ENCODE measurements at places on chromosomes 4 and X.

GRCh38 chrX:107935200-107935599, 47.0 kb downstream of the TEX13B start:
- no peak for DNase-seq

DNA sequence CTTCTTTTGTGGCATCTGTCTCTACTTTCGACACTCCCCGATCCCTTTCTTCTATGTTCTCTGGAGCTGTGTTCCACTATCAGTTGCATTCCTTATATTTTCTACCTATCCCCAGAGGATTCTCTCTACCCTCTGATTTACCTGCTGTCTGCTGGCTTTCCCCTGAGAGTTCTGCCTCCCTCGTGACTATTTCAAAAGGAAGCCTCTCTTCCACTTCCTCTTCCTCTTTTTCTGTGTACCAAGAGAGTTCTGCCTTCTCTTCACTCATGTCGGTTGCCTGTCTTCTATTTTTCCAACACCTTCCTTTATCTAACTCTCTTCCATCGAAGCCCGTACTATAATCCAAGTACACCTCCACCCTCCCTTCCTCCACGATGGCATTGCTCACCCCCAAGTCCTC, 631.7 kb downstream of the SMARCA1 start:
- no peak for DNase-seq

- DNase-seq, result no peak
Observed at GRCh38 chr4:151940291-151940690, 179.5 kb upstream of the GATB start.

GRCh38 chrX:148500423-148501385, at the start of gene AFF2:
TSS of gene AFF2 (plus strand) at chrX:148500617. CDS start at chrX:148501098, 481 bp downstream.
- no peak for DNase-seq

GRCh38 chr4:36235306-36235705, 9.0 kb downstream of the ARAP2 start:
- no peak for DNase-seq

GRCh38 chrX:38939067-38939466, 137.8 kb downstream of the MID1IP1 start:
- DNase-seq, result no peak

DNA sequence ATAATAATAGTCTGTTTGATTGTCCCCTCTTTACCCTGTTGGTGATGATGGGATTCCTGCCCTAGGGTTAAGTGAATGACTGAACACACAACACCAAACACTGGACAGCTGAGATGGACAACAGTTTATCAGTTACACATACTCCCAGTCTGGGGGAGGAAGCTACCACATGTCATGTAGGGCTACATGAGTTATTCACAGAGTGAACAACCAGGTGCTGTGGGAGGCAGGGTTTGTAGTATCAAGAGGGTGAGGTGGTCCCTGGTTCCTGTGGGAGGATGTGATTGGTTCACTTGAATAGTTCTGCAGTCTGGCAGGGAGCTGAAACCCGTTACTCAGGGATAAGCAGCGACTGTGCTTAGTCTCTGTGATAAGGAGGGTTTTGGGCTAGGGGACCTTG, 88.8 kb upstream of the AP1S2 start:
- no peak for DNase-seq

GRCh38 chr4:138646383-138646782, 369.2 kb upstream of the NOCT start:
- no peak for DNase-seq

GRCh38 chrX:20300822-20301221, 34.1 kb upstream of the RPS6KA3 start:
- DNase-seq, result peak; percentile 13

GRCh38 chr4:82629238-82630000, 67.6 kb upstream of the TMEM150C start:
- DNase-seq, result no peak

DNA sequence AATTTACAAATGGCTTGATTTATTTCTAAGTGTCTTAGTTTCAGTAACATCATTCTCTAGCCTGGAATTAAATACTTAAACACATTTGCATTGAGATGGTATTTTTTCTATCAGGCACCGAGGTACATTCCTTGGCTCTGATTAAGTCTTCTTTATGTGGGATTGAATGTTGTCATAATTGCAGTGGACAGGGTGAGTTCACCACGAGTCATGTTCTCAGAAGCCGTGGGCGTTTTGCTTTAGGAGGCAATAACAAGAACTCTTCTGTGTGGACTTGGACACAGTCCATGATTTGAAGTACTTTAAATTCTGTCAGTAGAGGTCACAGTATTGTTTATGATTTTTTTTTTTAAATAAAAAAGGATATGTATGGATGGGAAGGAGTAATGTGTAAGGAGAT, 57.1 kb upstream of the EFHC2 start:
- DNase-seq, result no peak

DNA sequence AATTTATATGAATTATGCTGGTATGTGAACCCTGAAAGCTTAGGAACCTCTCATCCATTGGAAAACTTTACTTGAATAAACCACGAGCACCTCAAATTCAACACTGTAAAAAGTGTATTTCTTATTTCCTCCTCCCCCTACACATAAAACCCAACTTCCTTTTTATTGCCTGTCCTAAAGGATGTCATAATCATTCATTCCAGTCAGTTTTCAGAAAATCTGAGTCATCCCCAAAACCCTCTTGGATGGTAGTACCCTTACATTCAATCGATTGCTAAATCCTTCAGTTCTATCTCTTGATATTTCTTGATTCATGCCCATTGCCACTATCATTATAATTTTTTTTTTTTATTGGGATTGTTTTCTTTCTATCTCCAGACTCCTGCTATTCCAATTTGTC, 91.1 kb upstream of the ATP8A1 start:
- DNase-seq, result no peak

- DNase-seq, result no peak
Observed at GRCh38 chr4:139142980-139143379, 34.0 kb downstream of the ELF2 start.

DNA sequence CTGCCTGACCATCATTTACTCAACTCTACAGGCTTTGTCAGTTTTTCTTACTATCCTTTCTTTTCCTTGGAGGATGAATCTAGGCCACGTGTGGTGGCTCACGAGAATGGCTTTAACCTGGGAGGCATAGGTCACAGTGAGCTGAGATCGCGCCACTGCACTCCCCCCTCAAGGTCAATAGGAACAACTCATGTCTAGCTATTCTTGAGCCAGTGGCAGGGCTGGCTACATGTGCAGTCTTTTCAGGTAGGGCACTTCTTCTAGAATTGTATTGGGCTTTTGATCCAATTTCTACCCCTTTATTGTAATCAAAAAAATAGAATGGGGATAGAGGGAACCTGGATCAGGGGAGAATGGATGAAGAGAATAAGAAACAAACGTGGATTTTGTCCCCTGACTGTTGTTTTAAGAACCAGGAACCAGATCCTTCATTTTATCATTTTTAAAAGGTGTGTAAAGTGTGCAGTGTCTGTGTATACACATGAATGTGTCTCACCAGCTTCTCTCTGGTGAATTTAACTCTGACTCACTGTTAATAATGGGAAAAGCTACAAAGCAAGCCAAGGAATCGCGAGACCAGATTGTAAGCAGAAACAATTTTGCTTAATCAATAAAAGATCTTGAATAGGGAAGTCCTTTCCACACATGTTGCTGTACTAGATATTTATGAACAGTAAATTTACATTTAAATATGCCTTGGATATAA, 283.9 kb upstream of the GPC4 start:
- DNase-seq, result no peak

DNA sequence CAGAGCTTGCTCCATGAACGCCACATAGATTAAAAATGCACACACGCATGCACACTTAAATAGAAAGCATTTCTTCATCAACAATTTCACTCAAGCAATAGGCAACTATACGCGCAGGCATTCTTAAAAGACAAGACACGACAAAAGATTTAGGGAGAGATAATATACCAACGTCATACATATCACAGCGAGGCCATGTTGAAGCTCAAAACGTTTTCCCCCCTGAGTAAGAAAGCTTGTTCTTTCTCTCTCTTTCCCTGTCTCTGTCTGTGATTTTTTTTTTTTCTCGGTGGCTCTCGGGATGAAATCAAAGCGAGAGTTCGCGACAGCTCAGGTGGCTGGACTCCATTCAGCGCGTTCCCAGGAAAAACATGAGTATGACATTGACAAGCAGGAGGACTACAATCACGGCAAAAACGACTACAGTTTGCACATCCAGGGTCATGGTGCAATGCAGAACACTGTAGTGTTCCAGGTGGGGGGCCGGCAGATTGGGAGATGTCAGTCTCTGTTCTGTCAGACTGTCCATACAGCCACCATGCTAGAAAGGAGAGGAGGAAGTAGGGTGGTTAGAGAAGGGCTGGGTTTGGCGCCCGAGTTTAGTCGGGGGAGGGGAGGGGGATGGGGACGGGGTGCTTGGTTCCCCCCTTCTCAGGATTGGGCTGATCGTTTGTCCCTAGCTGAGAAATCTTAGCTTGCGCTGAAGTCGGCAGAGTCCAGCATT, 30.7 kb downstream of the ARHGEF9 start:
- peak; percentile 43 for DNase-seq

DNA sequence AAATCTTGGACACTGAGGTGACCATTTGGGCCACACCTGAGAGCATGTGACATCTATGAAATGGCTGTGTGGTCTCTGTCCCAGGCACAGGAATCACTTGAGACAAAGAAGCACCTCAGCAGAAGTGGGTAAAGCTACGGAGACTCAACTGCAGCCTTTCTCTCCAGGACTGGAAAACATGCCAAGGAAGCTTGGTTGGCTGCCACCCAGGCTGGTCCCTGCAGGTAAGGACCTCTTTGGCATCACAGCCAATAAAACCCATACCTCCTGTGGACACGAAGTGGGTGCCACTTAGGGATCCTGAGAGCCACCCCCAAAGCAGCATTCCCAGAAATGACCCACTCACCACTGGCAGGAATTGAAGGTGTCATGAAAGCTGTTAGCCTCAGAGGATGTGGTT, 74.6 kb downstream of the LEF1 start:
- no peak for DNase-seq

- DNase-seq, result peak; percentile 1
Observed at GRCh38 chr4:64330143-64330542, 79.1 kb downstream of the TECRL start.

DNA sequence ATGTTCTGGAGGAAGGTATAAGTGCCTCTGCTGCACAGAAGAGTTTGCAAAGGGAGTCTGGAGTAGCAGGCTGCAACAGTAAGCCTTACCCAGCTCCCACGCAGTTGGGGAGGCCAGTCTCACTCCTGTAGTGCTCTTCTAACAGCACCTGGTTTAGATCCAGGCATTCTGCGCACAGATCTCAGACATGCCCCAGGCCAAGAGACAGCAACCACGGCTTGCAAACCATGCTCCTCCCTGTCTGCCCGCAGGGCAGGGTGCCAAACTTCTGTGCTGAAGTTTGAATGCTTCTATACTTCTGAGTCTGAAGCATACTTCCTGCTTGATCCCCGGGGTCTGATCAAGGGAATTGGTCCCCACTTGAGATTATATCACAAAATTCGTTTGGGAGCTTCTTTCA, 106.3 kb downstream of the LINC00632 start:
- no peak for DNase-seq

DNA sequence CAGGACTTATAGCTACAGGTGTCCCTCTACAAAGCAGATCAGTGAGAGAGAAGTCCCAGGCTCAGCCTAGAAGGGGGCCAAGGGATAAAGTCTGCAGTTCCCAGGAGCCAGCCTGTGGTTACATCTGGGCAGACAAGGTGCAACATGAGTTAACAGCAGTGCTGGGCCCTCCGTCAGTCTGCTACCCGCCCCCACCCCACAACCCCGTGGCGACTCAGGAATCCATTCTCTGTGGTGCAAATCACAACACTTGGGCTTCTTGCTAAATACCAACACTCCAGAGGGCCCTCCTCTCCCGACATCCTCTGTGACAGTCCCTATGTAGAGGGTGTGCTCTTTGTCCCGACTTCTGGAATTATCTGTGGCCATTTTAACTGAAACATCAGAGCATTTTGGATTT, 13.8 kb downstream of the GPM6B start:
- DNase-seq, result no peak

DNA sequence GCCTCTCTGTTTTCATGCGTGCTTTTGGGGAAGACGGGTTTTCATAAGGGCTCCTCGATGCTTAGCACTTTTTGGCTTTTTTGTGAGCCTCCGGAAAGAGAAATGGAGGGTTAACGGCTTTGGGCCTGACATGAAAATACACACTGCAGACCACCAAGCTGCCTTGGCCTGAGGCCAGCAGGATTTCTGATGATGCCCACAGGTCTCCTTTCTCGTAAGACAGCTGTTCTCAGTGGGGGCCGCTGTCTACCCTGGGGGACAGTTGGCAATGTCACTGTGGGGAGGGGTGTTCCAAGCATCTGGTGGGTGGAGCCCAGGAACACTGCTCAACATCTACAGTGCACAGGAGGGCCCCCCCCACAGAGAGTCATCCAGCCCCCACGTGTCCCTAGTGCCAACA, 29.4 kb upstream of the CLDN34 start:
- no peak for DNase-seq

- no peak for DNase-seq
Observed at GRCh38 chrX:12563121-12563520, 228.1 kb upstream of the PRPS2 start.

DNA sequence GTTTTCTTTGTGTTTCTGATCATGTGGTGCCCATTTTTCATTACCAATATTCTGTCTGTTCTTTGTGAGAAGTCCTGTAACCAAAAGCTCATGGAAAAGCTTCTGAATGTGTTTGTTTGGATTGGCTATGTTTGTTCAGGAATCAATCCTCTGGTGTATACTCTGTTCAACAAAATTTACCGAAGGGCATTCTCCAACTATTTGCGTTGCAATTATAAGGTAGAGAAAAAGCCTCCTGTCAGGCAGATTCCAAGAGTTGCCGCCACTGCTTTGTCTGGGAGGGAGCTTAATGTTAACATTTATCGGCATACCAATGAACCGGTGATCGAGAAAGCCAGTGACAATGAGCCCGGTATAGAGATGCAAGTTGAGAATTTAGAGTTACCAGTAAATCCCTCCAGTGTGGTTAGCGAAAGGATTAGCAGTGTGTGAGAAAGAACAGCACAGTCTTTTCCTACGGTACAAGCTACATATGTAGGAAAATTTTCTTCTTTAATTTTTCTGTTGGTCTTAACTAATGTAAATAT, 110.4 kb downstream of the IL13RA2 start:
- no peak for DNase-seq

- DNase-seq, result no peak
Observed at GRCh38 chrX:17824980-17825379, 36.1 kb downstream of the RAI2 start.

DNA sequence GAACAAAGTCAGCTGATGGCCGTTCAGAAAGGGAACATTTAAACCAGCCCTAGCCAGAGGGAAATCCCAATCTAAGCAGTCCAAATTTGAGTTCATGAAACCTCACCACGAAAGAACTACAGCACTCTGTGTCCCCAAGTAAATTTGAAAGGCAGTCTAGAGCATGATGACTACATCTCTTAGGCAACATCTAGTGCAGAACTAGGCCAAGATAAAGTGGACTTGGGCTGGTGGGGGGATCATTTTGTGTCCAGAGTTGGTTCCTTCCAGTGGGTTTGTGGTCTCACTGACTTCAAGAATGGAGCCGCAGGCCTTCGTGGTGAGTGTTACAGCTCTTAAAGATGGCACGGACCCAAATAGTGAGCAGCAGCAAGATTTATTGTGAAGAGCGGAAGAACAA, 64.9 kb downstream of the KLHL4 start:
- DNase-seq, result no peak

GRCh38 chr4:1251773-1252066, 2.8 kb upstream of the CTBP1 start:
- no peak for DNase-seq
